Activated B cell treated with CpG ODN at 0.5 μM for 24 hours (primary cell): ENCODE measurements at places on chromosomes 4 and X.

DNA sequence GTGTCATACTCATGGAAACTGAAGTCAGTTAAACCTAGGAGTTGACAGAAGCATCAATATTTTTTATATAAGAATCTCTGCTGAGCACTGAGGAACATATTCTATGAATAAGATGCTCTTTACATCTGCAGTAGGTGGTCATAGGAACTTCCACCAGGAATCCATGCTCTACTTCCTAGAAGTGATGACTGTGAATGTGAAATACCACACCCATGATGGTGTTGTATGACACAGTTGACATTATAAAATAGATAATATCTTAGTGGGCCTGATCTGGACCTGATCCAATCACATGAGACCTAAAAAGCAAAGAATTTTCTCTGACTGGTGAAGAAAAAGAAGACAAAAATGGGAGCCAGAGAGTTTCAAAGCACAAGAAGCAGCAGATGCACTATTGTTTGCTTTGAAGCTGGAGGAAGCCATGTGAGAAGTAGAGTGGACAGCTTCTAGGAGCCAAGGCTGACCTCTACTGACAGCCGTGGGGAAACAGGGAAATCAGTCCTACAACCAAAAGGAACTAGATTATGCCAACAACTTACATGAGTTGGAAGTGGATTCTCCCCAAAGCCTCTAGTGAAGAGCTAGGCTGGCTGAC is 68.6 kb upstream of the HS3ST1 start:
- H3K4me1 ChIP-seq, result no peaks in the 10 kb centered on the region
- no peaks in the 10 kb centered on the region for H3K36me3 ChIP-seq
- no peaks in the 10 kb centered on the region for H3K27me3 ChIP-seq
- no peak overlapping the region for H3K27ac ChIP-seq

GRCh38 chr4:143396695-143397094 is 60.0 kb downstream of the GAB1 start:
- no peak for DNase-seq
- H3K4me1 ChIP-seq, result peaks cover 17% of the 10 kb centered on the region
- H3K27me3 ChIP-seq, result no peaks in the 10 kb centered on the region
- no peak overlapping the region for H3K4me3 ChIP-seq
- H3K27ac ChIP-seq, result no peak overlapping the region

DNA sequence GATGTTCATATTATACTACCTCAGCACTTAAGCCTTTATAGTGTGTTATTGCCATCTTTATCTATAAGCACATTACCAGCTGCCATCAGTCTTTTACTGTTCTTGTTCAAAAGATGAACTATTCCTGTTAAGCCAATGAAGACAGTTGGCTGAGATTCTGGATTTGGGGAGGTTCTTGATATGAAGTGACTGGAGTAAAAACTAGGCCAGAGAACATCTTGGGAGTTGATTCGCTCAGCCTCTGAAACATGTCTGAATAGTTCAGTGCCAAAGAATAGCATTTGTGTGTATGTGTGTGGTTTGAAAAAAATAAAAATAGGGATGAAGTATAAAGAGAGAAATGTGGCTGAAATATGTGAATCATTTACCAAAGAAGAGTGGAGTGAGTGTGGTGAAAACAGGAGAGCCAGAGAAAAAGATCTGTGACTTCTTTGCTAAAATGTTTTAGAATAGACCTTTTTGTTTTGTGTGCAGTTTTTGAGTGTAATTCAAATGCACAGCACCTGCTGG is 15.2 kb downstream of the EXOC1 start:
- no peak overlapping the region for H3K27ac ChIP-seq
- H3K36me3 ChIP-seq, result peaks cover 63% of the 10 kb centered on the region
- H3K27me3 ChIP-seq, result no peaks in the 10 kb centered on the region
- no peak for DNase-seq
- H3K4me1 ChIP-seq, result peaks cover 22% of the 10 kb centered on the region

DNA sequence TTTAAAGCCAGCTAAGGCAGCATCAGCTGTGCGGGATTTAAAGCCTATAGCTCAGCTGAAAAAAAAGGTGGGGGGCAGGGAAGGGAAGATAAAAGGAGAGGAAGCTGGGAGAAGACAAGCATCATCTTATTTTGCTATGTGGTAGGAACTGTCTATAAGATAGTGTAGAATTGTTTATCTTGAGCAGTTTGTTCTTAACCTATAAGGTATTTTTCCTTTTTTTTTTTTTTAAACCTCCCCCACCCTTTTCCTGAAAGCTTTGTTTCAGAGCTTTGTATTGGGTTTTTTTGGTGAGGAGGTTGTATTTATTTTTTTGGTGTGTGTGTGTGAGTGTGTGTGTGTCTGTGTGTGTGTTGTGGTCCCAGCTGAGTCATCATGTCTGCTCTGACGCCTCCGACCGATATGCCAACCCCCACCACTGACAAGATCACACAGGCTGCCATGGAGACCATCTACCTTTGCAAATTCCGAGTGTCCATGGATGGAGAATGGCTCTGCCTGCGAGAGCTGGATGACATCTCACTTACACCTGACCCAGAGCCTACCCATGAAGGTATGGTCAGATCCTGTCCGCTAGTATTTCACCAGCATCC is 531 bp downstream of the RUFY3 start:
- no peak overlapping the region for H3K4me3 ChIP-seq
- no peak overlapping the region for H3K27ac ChIP-seq
- no peaks in the 10 kb centered on the region for H3K36me3 ChIP-seq
- DNase-seq, result no peak
- peaks cover 6% of the 10 kb centered on the region for H3K4me1 ChIP-seq

DNA sequence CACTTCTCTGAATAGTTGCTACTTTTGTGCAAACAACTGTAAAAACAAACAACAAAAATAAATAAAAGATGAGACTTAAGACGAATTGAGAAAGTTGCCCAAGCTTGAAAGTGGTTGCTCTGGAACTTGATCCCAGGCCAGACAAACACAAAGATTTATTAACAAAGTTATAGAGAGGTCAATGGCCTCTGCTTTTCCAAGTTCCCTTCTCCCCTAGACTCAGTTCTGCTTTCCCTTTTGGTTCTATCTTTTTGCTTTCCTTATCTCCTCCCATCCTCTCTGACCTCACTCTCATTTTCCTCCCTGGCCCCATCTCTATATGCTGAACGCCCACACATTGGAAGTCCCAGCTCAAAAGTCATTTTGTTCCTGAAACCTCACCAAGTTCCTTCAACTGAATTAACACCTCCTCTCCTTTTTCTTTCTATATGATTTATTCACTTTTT is 82.7 kb downstream of the MXRA5 start:
- H3K27me3 ChIP-seq, result no peaks in the 10 kb centered on the region
- H3K36me3 ChIP-seq, result no peaks in the 10 kb centered on the region
- H3K4me3 ChIP-seq, result no peak overlapping the region
- DNase-seq, result no peak
- H3K4me1 ChIP-seq, result no peaks in the 10 kb centered on the region

DNA sequence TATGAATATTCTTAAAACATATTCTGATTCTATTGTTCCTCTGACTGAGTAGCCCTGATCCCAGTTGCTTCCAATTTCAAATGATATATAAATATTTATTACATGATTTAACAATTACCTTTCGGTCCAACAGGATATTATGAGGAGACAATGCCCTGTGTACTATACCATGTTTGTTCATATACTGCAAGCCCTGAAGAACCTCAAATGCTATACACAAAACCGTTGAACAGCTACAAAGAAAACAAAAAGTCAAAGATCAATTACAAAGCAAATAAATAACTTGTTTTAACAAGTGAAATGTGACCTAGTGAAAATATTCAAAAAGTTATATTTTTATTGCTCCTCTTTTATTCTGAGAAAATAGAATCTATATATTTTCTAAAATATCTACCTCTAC is 54.0 kb downstream of the TBCK start:
- H3K27me3 ChIP-seq, result no peaks in the 10 kb centered on the region
- peaks cover 17% of the 10 kb centered on the region for H3K36me3 ChIP-seq
- DNase-seq, result no peak
- H3K27ac ChIP-seq, result no peak overlapping the region
- H3K4me1 ChIP-seq, result no peaks in the 10 kb centered on the region
- H3K4me3 ChIP-seq, result no peak overlapping the region

DNA sequence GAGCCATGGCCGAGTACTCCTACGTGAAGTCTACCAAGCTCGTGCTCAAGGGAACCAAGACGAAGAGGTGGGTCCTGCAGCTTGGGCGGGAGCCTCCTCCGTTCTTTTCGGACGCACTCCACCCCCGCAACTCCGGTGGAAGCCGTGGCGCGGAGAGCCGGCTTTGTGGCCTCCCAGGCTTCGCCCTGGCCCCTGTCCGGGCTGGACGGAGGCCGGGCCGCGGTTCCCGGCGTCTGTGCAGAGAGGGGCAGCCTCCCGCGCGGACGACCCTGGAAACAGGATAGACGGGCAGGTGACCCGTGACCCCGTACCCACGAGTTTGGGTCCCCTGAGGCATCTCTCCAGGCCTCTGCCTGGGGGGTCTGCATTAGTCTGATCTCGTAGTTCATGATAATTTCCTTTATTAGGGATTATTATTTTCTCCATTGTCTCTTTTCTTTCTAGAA is 356 bp downstream of the FRG1 start:
- peak overlapping the region; percentile 90 for H3K27ac ChIP-seq
- no peaks in the 10 kb centered on the region for H3K27me3 ChIP-seq
- H3K36me3 ChIP-seq, result peaks cover 36% of the 10 kb centered on the region
- no peak for DNase-seq
- H3K4me1 ChIP-seq, result peaks cover 51% of the 10 kb centered on the region

DNA sequence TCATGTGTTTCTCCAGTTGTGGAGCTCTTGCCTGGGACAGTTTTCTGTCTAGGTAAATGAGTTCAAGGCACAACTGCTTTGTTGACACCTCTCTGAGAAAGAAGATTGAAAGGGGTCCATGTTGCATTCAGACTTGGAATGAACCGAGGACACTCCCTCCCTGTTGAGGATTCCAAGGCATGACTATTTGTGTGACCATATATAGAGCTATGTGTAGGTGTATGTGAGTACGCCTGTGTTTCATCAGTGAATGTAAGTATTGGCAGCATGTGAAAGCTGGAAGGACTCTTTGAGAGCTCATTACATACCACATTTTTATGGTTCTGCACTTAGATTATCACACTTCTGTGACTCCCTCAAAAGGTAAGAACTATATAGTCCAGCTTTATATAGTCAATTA is 3.4 kb downstream of the HEPH start:
- no peak overlapping the region for H3K27ac ChIP-seq
- H3K36me3 ChIP-seq, result no peaks in the 10 kb centered on the region
- no peak for DNase-seq
- no peak overlapping the region for H3K4me3 ChIP-seq
- H3K4me1 ChIP-seq, result no peaks in the 10 kb centered on the region
- peaks cover 1% of the 10 kb centered on the region for H3K27me3 ChIP-seq

- H3K36me3 ChIP-seq, result no peaks in the 10 kb centered on the region
- no peaks in the 10 kb centered on the region for H3K4me1 ChIP-seq
- no peak overlapping the region for H3K4me3 ChIP-seq
Observed at GRCh38 chr4:156783966-156784365, 187.6 kb downstream of the PDGFC start.

GRCh38 chr4:86837691-86838503 is 11.3 kb downstream of the SLC10A6 start:
- H3K4me3 ChIP-seq, result no peak overlapping the region
- no peaks in the 10 kb centered on the region for H3K4me1 ChIP-seq
- no peaks in the 10 kb centered on the region for H3K27me3 ChIP-seq
- no peaks in the 10 kb centered on the region for H3K36me3 ChIP-seq

- H3K4me1 ChIP-seq, result no peaks in the 10 kb centered on the region
- no peaks in the 10 kb centered on the region for H3K36me3 ChIP-seq
- no peak for DNase-seq
- no peak overlapping the region for H3K27ac ChIP-seq
Observed at GRCh38 chr4:91754716-91755115, 549.0 kb upstream of the GRID2 start.

- peaks cover 36% of the 10 kb centered on the region for H3K36me3 ChIP-seq
- H3K4me1 ChIP-seq, result peaks cover 75% of the 10 kb centered on the region
- no peaks in the 10 kb centered on the region for H3K27me3 ChIP-seq
Observed at GRCh38 chrX:129779747-129780146, at the start of gene SASH3. Gene SASH3 (plus strand): TSS chrX:129779949. CDS start chrX:129780098, 149 bp downstream.

DNA sequence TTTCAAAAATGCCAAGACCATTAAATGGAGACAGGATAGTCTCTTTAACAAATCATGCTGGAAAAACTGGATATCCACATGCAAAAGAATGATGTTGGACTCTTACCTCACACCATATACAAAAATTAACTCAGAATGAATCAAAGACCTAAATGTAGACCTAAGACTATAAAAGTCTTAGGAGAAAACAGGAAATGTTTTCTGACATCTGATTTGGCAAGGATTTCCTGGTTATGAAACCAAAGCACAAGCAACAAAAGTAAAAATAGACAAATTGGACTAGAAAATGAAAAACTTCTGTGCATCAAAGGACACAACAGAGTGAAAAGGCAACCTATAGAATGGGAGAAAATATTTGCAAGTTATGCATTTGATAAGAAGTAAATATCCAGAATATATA is 37.6 kb downstream of the ARFIP1 start:
- H3K36me3 ChIP-seq, result peaks cover 46% of the 10 kb centered on the region
- DNase-seq, result no peak
- H3K4me3 ChIP-seq, result peak overlapping the region; percentile 48
- H3K27me3 ChIP-seq, result no peaks in the 10 kb centered on the region

GRCh38 chrX:17549107-17549651 is 174.2 kb downstream of the NHS start:
- DNase-seq, result no peak
- H3K36me3 ChIP-seq, result no peaks in the 10 kb centered on the region
- no peaks in the 10 kb centered on the region for H3K4me1 ChIP-seq
- H3K27me3 ChIP-seq, result no peaks in the 10 kb centered on the region
- no peak overlapping the region for H3K4me3 ChIP-seq

- H3K4me1 ChIP-seq, result peaks cover 10% of the 10 kb centered on the region
- no peak overlapping the region for H3K27ac ChIP-seq
- H3K36me3 ChIP-seq, result no peaks in the 10 kb centered on the region
- no peak for DNase-seq
- no peak overlapping the region for H3K4me3 ChIP-seq
Observed at GRCh38 chr4:15344041-15344440, 83.8 kb upstream of the C1QTNF7 start.

DNA sequence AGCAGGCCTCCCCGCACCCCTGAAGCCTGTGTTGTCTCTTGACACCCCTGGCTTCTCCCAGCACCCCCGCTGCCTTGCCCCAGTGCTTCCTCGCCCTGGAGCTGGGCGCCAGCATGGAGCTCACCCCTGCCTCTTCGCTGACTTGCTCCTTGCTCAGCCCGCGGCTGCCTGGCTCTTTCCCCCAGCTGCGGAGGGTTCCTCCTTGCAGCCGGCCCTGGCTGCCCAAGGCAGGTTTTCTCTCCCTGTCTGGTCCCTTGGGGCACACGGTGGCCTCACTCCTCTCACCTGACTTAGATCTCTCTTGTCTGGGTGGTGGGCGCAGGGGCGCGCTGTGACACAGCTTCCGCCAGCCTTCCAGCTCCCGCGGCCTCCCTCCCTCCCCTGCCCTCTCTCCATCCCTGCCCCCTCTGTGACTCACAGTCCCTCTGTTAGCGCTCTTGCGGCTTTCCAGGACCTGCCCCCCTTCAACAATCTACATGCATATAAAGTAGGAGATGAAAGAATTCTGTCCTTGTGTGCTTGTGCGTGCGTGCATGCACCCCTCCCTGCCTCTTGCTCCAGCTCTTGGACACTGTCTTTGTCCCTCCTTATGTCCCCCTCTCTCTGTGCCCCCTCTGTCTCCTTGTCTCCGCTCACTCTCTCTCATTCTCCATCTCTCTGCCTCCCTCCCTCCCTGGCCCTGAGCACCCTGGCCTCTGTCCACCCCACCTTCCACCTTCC is 2.2 kb downstream of the PLXNB3 start:
- no peak overlapping the region for H3K4me3 ChIP-seq
- DNase-seq, result no peak
- H3K4me1 ChIP-seq, result peaks cover 12% of the 10 kb centered on the region
- no peaks in the 10 kb centered on the region for H3K36me3 ChIP-seq
